Cortex of kidney (tissue), 1 donor: ENCODE measurements at places on chromosomes 6 and 20.

- no peak for DNase-seq
These were observed 37.9 kb downstream of the RBM38 start for GRCh38 chr20:57429159-57429496.

GRCh38 chr6:21171801-21172200 is 421.8 kb upstream of the SOX4 start:
- no peak for DNase-seq

DNA sequence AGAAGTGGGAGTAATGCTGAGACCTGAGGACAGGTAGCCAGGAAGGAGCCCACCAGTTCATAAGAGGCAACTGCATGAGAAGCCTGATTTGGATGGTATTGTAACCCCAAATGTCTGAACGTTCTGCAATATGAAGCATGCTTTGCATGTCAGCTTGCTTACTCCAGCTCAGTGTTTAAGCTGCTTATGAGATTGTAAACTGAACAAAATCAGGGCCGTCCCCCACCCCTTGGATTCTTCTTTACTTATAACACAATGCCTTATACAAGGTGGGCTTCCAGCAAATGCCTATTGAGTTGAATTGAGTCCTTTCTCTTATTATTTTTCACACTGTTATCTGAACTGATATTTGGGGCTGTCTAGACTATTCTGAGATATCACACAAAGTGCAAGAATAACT is 761.3 kb downstream of the KIF16B start:
- DNase-seq: no peak

DNA sequence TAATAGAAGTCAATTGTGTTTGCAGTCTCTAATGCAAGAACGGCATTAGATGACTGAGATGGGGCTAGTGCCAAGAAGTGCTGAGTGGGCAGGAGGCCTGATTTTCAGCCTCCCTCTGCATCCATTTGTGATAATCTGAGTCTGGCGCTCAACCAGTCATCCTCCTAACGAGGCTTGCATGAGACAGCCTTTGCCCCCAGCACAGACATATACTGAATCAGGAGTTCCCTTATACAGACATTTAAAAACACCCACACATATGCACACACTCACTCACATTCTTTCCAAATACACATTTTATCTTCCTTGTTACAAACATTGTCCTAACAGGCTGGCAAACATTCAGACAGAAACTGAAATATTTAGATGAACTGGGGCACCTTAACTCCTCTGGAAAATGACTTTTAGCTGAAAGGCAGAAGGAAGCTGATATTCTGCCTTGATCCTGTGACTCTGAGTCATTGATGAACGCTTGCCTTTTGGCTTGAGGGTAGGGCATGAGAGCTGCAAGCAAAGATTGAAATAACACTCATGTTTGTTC is 562.3 kb downstream of the DHX35 start:
- no peak for DNase-seq

GRCh38 chr6:18343741-18344140 is 43.4 kb upstream of the RNF144B start:
- DNase-seq: no peak

DNA sequence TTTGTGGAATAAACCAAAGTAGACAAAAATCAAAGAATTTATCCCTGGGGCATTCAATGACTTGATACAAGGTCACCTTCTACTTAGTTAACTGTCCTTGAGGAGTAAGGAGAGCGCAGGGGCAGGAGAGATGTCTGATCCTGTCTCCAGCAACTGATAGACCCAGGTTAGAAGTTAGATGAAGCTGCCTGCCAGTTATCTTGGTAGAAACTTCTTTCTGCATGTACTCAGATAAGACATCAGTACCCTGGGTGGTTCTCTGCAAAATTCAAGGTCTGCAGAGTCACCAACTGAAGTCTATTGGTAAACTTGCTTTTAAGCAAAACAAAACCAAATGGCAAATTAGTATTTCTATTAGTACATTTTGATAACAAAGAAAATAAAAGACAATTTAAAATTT is 2.7 kb downstream of the SGK1 start:
- no peak for DNase-seq

GRCh38 chr6:87421576-87421975 is 13.8 kb downstream of the CFAP206 start:
- DNase-seq: no peak

- DNase-seq: no peak
These were observed 7.0 kb upstream of the PRSS35 start for GRCh38 chr6:83505356-83505755.

DNA sequence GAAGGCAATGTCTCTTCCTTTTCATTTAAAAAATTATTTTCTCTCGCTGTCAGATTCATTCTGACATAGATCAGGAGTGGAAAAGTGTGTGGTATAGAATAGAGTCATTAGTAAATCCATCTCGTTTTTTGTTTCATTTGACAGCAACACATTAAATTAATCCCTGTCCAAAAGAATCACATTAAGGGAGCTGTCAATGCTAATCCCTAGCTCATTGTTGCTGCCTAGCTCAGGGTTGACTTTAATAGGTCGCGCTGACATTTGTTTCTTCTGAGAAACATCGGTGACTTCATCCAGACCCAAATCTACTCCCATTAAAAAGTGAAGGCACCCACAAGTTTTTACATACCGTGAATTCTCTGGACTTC is 25.4 kb upstream of the MAP3K7 start:
- no peak for DNase-seq

GRCh38 chr6:133243723-133244305 is 2.7 kb downstream of the EYA4 start:
- DNase-seq: no peak

DNA sequence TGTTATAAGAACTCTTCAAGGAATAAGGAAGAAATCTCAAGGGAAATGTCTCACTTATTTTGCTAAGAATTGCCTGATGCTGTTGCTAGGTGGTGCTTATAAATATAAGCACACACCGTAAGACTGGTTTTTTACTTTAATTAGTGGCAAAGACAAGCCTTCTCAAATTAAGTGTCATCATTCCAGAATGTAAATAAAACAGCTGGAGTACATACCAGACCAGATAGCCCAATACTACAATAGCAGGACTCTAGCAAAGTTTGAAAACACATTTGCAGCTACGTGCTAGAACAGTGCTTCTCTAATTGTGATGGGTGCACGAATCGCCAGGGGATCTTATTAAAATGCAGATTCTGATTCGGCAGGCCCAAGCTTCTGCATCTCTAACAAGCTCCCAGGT is 6.8 kb downstream of the CNKSR3 start:
- DNase-seq: no peak

DNA sequence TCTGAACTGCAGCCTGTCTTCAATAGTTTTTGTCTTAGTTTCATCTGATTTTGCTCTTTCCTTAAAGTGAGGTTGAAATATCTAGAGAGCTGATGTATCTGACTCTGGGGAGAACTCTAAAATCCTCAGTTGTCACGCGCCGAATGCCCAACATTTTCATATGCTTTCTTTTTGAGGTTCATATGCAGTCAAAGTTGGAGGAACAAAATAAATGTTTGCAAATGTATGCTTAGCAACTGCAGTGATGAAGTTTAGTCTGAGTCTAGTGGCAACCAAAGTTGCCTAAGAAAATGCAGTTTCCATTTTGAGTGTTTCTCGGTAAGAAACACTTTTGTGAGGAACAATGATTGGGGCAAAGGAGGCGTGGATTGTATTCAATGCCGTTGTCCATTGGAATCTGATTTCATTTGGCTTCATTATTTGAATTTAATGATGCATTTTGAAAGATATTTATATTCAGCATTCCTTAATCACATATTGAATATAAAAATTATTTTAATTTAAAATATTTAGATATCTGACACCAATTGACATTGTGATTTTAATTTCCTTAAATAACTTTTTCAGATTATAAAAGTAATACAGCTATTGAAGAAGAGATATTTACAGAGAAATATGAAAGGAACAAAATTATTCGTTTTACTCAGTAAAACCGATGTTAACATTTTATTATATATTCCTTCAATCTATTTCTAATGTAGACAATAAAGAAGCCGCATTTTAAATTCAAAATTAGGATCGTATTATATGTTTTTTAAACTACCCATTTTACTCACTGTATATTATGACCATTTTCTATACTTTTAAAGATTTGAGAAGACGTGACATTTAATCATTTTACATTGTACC is 122.0 kb downstream of the PLEKHG1 start:
- no peak for DNase-seq

GRCh38 chr20:61298661-61299060 is 46.6 kb downstream of the CDH4 start:
- DNase-seq: no peak

DNA sequence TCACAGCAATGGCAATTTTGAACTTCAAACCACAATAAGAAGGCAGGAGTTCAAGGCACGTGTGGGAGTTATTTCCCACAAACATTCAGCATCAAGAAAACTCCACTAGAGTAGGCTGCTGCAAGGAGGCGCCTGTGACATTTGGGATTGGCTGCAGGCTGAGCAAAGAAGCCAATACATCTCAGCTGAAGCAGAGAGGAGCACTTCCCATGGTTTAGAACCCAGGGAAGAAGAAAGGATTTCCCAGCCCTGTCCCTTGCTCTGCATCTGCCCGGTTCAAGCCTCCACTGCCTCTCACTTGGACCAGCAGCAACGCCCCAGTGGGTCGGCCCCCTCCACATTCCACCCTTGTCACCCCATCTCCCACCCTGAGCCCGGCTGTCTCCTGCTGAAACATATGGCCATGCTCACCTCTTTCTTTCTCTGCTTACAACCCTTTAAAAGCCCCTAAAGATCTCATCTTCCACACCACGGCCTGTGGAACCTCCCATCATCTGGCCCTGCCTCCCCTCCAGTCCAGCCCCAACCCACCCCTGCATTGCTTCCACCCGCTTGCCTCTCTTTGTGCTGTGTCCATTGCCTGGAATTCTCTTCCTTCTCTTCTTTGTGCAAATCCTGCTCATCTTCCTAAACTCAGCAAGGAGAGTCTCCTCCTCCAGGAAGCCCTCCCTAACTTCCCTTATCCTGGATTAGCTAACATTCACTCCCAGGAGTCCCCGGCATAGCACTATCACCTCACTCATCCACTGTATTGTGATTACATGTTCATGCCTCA is 128.3 kb downstream of the ANKRD60 start:
- no peak for DNase-seq

- no peak for DNase-seq
These were observed 1.8 kb upstream of the CCN2 start for GRCh38 chr6:131952886-131953509.
